Suprapubic skin (tissue), 4 donors: ENCODE measurements at places on chromosomes 7 and 10.

DNA sequence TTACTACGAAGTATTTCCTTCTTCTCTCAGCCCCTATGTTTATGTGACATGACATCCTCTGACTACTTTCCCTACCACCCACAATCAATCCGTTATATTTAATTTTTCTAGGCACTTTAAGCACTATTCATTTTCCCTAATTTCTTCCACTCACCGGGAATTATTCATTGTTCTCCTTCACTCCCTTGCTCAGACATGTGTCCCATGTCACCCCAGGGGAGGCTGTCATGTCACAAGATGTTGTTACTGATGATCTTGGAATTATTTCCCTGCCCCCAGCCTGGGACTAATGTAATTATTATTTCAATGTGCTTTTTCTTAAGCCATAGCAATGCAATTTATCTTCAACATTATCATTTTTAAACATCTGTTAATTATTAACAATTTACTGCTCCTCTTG, 317.2 kb downstream of the PHF14 start:
- no peak for DNase-seq

DNA sequence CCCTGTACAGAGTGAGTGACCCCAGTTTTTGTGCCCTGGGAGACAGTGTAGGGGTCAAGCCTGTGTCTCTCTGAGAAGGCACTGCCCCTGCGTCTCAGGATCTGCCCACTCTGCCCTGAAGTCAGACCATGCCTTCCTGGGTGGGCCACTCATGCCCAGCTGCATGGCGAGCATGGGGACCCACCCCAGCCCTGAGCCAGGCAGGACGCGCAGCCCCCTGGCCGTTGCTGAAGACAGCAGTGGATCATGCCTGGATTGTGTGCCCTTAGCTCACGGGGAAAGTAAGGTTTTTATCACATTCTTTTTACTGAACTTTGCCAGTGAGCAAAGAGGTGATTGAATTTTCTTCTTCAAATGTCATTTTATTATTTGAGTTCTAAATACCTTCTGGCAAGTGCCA, 66.2 kb downstream of the WDR37 start:
- DNase-seq = no peak

DNA sequence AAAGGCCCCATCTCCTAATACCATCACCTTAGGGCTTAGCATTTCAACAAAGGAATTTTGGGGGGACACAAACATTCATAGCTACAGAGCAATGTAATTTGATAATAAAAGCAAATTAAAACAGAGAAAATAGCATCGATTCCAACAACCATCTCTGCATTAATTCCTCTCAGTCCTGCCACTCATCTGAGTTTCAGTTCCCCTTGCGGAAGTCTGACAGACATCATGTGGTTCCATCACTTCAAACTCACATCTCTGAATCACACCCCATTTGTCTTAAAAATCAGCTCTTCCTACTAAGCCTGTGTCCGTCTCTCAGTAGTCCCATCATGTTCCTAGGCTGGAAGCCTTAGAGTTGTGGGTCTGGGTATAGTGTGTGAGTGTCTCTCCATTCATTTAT, 3.6 kb downstream of the ADCK2 start:
- no peak for DNase-seq

DNA sequence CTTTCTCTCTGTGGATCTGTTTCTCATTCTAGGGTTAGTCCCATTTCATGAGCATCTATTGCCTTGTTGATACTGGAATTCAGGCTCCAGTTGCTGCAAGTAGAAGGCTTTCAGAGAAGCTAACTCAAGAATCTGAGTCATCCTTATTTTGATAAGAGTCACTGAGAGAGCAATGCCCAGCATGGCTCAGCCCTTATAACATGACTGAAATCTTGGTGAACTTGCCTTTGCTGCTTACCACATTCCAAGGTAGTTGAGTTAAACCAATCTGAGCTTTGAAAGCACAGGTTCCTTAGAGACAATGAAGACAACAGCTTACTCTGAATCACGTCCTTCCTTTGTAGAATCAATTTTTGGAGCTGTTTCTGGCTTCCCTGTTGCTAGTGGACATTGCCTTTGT, 53.6 kb upstream of the CHCHD3 start:
- no peak for DNase-seq

DNA sequence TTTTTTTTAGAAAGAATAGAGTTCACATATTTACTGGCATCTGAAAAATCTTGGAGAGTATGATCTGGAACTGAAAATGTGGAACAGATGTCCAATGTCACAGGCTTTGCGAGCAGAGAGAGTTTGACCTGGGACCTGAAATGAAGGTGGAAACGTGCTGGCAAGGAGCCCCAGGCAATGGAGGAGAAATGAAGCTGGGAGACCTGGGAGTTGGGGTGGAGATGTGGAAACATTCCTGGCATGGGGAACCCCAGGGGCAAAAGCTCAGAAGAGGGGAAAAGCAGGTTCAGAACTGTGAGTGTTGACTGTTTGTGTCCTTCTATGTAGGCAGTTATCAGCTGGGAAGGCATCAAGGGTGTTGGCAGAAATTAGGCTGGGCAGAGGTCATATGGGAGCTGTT, 7.3 kb upstream of the PNLIPRP2 start:
- no peak for DNase-seq

DNA sequence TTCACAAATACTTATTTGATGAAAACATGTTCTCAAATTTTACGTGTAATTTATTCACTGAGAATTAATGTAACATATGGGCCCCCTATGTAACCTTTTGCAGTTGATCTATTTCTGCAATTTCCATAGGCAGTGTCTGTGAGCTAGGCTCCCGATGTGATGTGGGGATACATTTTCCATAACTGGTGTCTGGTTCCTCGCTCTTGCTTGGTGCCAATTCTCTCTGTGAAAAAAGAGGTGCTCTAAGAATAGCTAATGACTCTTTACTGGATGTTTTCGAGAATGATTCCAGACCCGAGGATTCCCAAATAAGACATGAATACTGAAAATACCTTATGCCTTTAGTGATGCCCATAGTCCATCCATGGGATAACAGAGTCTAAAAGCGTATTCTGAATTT, 286.7 kb upstream of the FZD8 start:
- DNase-seq = no peak

DNA sequence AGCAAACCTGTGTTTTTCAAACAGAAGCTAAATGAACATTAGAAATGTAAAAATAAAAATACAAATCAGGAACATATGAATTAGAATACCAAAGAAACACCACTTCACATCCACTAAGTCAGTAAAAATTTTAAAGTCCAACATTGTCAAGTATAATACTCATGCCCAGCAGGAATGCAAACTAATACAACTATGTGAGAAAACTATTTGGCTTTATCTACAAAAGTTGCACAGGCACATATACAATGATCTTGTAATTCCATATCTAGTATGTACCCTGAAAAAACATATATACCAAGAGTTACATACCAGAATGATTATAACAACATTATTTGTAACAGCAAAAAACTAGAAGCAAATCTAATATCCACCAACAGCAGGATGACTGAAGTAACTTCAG, 91.1 kb downstream of the RNF32 start:
- no peak for DNase-seq

DNA sequence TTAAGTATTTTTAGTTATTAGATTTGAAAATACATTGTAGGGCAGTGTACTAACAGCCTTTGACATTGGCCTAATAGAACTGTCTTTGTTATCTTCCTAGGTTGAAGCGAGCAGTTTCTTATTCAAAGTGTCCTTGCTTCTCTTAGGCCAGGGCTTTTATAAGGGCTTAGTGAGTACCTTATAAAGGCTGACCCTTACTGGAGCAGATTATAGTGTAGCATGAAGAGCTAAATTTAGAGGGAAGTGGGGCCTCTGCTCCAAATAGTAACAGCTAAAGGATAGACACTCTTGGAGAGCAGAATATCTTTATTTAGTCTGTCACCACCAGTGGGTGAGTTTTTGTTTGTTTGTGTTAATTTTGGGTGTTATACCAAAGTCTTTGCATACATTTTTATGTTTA, 15.9 kb downstream of the BZW2 start:
- DNase-seq = no peak

DNA sequence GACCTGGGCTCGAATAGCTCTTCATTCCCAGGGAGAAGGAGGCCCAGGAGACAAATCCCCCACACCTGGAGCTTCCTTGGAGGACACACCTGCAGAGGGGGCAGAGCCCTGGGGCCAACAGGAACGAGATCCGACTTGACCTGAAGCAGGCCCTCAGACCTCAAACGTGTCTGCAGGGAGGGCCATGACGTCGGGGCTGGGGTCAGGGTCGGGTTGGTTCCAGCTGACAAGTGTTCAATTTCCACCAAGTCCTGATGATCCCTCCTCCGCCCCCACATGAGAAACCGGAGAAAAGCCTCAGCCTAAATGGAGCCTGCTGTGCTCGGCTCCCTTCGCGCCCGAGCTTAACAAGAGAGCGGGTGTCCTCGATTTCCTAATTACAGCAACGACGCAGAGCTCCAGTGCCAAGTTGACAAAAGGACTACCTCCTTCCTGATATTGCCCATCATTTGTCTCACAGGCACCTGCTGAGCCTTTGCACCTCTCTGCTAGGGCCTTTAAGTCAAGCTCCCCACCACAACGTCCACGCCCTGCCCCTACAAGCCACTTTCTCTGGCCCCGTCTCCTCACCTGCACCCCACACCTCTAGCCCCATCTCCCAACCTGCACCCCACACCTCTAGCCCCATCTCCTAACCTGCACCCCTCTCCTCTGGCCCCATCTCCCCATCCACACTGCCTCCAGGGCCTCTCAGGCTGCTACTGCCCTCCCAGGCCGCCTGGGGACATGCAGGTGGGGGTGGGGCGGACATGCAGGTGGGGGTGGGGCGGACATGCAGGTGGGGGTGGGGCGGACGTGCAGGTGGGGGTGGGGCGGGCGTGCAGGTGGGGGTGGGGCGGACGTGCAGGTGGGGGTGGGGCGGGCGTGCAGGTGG, 519.4 kb downstream of the GLRX3 start:
- no peak for DNase-seq

DNA sequence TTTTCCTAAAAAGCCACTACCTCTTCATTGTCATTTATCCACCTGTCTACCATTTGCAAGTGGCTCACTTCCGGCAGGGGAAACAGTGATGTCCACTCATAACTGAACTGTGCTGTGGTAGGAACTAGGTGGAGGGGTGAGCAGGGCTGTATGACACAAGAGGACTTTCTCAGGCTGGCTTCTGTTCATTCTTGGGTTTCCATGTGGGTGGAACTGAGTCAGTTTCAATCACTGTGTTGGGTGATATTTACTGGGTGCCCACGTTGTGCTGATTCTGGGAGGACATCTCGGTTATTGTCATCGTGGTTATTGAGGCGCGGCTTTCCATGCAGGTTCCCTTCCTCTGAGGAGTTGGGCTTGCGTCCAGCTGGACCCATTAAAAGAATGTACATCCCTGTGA, 38.8 kb downstream of the RAMP3 start:
- DNase-seq = peak; percentile 61

DNA sequence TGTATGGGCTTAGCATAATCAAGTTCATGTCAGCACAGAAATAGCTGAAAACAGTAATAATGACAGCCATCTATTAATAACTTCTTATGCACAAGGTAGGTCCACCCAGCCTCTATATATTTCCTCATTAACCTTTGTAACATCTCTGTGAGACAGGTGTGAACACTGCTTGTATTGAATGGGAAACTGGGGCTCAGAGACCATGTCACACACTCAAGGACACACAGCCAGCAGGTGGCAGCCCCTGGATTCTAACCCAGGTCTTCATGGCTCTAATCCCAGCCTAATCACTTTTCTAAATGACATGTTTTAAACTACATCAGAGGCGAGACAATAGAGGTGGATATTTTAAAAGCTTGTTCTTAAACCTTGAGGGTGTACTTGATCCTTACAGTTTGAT, 591.4 kb downstream of the PARD3 start:
- no peak for DNase-seq

DNA sequence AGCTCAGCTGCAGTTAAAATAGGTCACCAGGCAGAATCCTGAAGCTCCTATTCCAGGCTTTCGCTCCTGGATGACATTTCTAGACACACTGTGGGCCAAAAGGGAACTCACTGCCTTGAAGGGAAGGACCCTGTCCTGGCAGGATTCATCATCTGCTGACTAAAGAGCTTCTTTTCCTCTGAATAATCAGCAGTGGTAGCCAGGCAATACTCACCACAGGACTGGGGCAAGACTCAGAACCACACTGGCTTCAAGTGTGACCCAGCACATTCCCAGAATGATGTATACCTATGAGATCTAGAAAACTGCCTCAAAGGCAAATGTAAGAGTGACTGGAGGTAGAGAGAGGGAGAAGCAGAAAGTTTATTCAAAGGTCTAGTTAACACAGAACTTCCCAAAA, 29.5 kb upstream of the EBF3 start:
- DNase-seq = no peak
